Activated naive CD4-positive, alpha-beta T cell treated with Interleukin-2 at 50 U/mL for 16 hours (primary cell): ENCODE measurements at places on chromosomes 7 and 10.

DNA sequence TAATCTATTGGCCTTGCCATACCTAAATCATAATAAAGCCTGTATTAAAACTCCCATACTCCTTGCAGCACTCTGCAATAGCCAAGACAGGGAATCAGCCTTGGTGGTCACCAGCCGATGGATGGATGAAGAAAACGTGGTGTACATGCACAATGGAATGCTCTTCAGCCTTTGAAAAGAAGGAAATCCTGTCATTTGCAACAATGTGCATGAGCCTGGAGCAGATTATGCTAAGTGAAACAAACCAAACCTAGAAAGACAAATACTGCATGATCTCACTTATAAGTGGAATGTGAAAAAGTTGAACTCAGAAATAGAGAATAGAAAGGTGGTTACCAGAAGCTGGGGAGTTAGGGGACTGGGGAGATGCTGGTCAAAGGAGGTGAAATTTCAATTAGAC lies 218.5 kb downstream of the GRID1 start:
- DNase-seq, result no peak

DNA sequence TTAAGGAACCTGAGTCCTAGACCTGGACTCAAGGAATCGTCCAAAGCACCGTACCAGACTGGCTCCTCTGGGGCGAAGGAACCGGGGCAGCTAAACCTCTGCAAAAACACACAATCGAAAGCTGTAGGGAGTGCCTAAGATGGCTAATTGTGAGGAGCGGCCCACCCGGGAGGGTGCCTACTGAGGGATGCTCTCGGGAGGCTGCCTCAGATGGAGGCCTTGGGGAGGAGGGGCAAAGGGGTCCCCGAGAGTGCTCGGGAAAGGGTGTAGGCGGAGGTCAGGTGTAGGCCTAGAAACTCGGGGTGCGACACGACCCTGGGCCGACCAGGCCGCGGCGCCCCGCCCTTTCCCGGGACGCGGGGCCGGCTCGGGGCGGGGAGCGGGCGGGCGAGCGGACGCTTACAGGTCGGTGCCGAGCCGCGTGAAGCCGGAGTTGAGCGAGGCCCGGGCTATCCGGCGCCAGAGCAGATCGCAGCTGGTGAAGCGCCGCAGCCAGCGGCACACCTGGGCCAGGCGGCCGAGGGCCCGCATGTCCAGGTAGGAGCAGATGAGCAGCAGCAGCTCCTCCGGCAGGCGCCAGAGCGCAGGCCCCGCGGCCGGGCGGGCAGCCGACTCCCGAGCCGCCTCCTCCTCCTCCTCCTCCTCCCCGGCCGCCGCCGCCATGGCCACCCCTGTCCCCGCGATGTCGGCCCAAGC lies 844 bp downstream of the FBXW4 start:
- peak; percentile 67 for DNase-seq

GRCh38 chr7:72403458-72404076 lies 8.6 kb downstream of the CALN1 start:
- no peak for DNase-seq

- DNase-seq, result no peak
These were observed 1.7 kb upstream of the ST7 start for GRCh38 chr7:116951366-116952292.

DNA sequence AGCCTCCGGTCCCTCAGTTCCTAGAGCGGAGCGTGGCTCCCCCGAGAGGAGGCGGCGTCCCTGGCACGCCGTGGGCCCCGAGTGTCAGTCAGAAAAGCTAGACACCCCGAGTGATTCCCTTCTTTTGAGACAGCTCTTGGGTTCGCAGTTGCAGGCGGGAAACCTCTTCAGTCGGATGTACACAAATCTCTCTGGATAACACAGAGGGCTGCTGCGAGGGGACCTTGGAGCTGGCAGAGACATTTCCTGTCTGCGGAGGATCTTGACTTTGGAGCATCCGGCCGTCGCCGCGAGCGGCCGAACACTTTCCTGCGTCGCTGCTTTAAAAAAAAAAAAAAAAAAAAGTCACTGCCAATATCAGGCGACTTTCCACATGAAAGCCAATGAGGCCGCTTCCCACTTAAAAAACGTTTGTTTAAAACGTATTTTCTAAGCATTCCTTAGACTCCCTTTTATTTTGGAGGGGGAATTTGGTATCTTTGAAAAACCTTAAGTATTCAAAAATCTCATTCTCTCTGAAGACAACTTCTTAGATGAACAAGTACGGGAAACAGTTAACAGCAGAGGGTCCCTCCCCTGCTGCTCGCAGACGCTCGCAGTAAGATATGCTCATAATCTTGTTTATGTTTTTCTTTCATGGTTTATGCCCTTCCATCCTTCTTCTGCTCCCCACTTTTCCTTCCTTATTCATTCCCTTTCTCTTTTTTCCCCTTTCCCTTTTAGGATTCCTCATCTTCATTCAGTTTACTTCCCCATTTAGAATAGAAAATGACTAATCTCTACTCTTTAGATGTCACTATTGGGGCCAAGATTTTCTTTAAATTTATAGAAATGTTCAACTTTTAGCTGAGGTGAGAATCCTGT lies 10.0 kb downstream of the HHEX start:
- DNase-seq, result peak; percentile 18

DNA sequence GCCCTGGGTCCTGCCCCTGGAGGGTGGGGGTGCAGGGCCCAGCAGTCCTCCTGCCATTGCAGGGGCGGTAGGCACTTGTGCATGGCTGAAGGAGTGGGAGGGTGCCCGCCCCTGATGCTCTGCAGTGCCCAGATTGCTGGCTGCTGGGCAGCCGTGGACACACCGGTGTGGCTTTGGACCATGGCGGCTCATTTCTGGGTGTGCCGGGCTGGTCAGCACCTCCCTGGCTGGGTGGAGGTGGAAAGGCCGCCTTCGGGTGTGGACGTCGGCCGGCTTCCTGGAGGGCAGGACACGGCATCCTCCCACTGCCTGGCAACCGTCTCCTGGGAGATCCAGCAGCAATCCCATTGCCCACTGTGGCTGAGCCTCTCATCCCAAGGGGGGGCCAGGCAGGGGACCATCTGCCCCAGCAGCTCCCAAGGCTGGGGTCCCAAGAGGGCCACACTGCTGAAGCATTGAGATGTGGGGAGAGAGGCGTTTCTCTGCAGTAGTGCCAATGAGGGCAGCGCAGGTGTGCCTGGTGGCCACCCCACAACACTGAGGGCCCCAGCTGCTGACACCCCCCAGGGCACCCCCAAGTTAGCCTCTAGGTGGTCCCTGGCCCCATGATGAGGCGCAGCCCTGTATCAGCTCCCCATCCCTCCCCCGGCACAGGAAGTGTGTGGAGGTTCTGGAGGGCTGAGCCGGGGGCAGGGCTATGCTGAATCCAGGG lies 12.9 kb downstream of the TTYH3 start:
- DNase-seq, result peak; percentile 7

- DNase-seq, result no peak
These were observed 27.8 kb downstream of the IL2RA start for GRCh38 chr10:6034371-6034770.

- no peak for DNase-seq
These were observed 14.5 kb downstream of the NOBOX start for GRCh38 chr7:144388950-144389349.

- DNase-seq, result no peak
These were observed 68.8 kb downstream of the TMEM168 start for GRCh38 chr7:112721366-112721765.

DNA sequence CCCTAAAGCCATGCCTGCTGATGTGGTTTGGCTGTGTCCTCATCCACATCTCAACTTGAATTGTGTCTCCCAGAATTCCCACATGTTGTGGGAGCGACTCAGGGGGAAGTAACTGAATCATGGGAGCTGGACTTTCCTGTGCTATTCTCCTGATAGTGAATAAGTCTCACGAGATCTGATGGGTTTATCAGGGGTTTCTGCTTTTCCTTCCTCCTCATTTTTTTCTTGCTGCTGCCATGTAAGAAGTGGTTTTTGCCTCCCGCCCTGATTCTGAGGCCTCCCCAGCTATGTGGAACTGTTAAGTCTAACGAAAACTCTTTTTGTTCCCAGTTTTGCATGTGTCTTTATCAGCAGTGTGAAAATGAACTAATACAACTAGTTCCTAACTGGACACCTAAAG lies 11.8 kb downstream of the MACROH2A2 start:
- no peak for DNase-seq

DNA sequence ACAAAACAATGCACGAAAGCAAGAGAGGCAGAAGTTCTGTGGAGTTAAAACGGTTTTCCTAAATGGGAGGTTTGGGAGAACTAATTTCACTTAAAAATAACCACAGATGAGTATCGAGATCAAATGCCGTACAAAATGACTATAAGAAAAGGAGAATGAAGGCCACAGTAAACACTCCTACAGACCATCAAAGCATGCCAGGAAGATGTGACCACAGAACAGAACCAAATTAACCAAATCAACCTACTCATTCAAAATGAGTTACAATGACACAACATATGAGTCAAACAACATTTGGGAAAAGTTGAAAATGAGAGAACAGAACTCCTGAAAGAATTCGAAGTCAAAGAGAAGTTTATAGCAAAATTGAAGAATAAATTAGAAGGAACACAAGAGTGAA lies 24.3 kb upstream of the DOCK1 start:
- DNase-seq, result no peak

GRCh38 chr7:117048882-117049281 lies 95.6 kb downstream of the ST7 start:
- DNase-seq, result no peak

GRCh38 chr10:12783293-12783692 lies 218.2 kb downstream of the CCDC3 start:
- DNase-seq, result no peak

DNA sequence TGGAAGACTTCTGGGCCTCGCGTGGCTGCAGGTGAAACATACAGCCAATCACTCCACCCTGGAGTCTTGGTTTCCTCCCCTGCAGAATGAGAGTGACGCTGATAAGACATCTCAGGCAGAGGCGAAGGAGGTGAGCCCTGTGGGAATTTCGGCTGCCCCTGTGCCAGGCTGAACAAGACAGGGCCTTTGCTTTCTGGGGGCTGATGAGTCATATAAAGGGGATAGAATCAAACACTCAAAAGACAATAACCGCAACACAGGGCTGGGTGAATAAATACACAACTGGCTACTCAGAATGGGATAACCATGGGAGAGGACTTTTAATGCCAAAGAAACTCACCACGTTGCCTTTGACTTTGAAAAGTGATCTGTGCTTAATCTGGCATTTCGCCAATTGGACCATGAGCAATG lies 143.8 kb downstream of the KCNMA1 start:
- no peak for DNase-seq

- DNase-seq, result no peak
These were observed 444.0 kb upstream of the NFE2L3 start for GRCh38 chr7:25707768-25708620.

DNA sequence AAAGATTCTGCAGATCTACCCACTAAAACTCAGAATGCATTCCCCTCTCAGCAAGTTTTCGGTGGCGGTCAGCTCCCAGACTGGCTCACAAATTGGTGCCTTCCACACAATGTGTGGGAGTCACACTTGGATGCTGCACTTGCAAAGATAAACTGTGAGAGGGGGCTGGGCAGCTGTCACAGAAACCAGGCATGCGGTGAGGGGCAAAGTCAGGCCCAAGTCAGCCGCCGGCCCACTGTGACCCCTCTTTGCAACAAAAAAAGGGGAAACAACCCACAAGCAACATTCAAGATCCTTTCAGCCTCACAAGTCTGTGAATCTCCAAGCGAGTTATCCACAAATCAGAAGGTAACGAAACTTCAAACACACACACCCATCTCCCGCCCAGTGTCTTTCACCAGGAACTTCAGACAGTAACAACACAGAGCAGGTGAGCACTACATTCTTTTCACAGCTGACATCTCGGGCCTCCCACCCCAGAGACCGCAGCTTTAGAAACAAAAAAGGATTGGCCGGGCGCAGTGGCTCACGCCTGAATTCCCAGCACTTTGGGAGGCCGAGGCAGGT lies 32.0 kb downstream of the SNX8 start:
- no peak for DNase-seq

GRCh38 chr10:97270523-97271154 lies 21.8 kb downstream of the ARHGAP19 start:
- DNase-seq, result no peak

DNA sequence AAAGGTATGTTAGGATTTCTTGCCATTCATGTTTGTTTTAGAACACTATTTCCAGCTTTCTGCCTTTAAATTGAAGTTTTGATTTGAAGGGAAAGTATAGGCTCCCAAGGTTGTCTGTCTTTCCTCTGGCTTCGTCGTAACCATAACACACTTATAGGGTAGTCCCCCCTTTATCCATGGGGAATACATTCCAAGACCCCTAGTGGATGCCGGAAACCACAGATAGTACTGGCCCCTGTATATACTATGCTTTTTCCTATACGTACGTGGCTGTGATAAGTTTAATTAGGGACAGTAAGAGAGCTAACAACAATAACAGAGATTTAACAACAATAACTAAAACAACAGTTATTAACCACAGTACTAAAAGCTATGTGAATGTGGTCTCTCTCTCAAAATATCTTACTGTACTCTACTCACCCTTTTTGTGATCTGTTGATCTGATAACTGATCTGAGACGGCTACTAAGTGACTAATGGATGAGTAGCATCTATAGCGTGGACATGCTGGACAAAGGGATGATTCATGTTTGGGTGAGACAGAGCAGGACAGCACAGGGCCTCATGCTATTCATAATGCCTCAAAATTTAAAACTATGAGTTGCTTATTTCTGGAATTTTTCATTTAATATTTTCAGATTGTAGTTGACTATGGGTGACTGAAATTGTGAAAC lies 273.1 kb downstream of the AUTS2 start:
- no peak for DNase-seq

DNA sequence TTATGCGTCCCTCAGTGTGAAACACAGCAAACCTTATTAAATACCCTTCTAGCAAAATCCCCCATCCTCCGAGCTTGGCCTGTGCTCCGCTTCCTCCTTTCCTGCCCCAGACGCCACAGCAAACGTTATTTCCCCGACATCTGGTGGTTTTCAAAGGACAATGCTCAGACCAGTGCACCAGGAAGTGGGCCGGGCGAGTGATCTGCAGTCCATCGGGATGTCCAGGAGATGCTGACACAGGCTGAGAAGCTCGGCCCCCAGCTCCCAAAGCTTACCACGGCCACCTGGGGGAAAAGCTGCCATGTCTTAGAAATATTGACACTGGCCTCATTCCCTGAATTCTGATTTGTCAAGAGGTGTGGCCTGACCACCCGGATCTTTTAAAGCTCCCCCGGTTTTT lies 129.5 kb downstream of the PTPRN2 start:
- no peak for DNase-seq

GRCh38 chr7:44438816-44439215 lies 51.6 kb downstream of the NUDCD3 start:
- DNase-seq, result no peak

DNA sequence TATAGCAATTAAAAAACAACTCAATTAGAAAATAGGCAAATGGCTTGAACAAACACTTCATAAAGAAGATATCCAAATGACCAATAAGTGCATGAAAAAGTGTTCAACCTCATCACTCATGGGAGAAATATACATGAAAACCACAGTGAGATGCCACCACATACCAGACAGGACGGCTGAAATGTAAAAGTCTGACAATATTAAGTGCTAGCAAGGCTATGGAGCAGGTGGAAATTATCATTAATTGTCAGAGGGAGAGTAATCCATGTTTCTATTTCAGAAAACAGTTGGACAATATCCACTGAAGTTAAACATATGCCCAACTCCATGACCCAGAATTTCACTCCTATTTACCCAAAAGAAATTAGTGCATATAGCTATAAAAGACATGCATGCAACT lies 42.6 kb upstream of the GRID1 start:
- no peak for DNase-seq
